ENCODE measurements at places on chromosomes 4 and X.

- no peak overlapping the region for H3K27ac ChIP-seq
- H3K27me3 ChIP-seq: no peaks in the 10 kb centered on the region
- no peak for DNase-seq
- no peak overlapping the region for H3K4me3 ChIP-seq
Measured at GRCh38 chrX:24668111-24668510, 21.0 kb upstream of the PCYT1B start.

GRCh38 chr4:164748375-164748774 is 5.6 kb upstream of the SMIM31 start:
- no peak overlapping the region for H3K27ac ChIP-seq
- no peaks in the 10 kb centered on the region for H3K27me3 ChIP-seq
- DNase-seq: no peak
- H3K36me3 ChIP-seq: no peaks in the 10 kb centered on the region
- H3K4me1 ChIP-seq: no peaks in the 10 kb centered on the region
- H3K4me3 ChIP-seq: no peak overlapping the region

- DNase-seq: no peak
- no peak overlapping the region for H3K4me3 ChIP-seq
- no peaks in the 10 kb centered on the region for H3K4me1 ChIP-seq
- no peaks in the 10 kb centered on the region for H3K36me3 ChIP-seq
- H3K27me3 ChIP-seq: no peaks in the 10 kb centered on the region
- no peak overlapping the region for H3K27ac ChIP-seq
Measured at GRCh38 chr4:144739511-144740033, 93.6 kb downstream of the HHIP start.

DNA sequence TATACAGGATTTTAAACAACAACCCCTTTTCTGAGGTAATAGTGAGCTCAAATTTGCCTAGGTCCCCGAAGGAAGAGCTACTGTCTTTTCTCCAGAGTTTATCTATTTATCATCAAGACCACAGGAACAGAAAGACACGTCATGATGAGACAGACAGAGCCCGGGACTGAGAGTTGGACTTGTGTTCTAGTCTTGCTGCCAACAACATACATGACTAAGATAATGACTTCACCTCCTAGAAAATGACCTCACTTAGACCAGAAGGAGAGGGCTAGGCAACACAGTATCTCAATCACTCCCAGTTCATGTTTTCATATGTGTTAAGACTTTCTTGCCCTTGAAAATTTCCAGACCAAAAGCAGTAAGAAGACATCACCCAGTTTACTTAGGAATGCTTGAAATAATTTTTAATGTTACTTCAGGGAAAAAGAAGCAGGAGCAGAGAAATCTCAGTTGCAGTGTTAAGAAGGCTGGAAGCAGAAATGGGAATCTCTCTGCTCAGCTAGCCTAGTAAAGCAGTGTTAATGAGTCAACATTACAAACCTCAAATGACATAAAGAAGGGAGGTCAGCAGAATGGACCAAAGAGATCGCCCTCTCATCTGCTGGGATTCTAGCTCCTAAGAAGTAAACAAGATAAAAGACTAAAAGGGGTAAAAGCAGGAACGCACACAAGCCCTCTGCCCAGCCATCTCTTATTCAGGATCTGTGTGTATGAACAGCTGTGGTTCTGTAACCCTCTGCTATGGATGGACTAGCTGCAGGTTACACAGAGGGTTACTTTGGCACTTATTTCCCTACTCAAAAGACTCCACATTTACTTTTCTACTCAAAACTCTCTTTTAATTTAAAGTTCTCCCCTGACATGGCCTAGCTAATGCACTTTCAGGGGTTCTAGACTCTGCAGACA is 24.8 kb downstream of the PDGFC start:
- no peaks in the 10 kb centered on the region for H3K36me3 ChIP-seq
- H3K27ac ChIP-seq: peak overlapping the region; percentile 82
- DNase-seq: no peak
- no peaks in the 10 kb centered on the region for H3K27me3 ChIP-seq
- H3K4me1 ChIP-seq: peaks cover 61% of the 10 kb centered on the region

DNA sequence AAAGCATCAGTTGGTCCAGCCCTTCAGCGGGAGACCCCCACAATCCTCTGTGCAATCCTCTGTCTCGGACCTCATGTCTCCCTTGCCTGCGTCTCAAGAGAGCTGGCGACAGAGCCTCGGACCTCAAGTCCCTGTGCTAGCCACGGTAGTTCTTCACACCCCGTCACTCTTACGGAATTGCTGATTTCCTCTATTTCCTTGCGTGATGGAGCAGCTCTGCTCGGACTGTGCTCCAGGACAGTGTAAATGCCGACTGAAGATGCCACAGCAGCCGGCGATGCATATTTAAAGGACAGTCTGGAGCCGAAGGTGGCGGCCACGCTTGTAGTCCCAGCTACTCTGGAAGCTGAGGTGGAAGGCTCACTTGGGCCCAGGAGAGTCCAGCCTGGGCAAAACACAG is 1.9 kb downstream of the GRK4 start:
- H3K36me3 ChIP-seq: no peaks in the 10 kb centered on the region
- H3K27me3 ChIP-seq: no peaks in the 10 kb centered on the region
- DNase-seq: no peak
- peaks cover 15% of the 10 kb centered on the region for H3K4me1 ChIP-seq

Data from thoracic aorta (tissue), 2 donors.